ENCODE measurements at places on chromosomes 3 and 15.

DNA sequence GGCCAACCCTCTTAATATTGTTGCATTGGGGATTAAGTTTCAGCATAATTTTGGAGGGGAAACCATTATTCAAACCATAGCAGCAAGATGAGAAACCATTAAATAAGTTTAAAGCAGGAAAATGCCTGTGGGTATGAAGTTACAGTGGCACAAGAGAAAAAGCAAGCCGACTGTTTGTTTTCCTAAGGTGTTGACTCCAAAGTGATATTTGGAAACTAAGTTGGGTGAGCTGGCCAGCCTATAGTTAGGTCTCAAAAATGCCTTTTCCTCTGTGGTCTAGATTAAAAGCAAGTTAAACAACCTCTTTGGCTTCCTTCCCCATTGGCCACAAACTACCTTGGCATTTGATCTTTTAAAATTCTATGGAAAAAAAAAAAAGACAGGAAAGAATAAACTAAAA lies 419.8 kb upstream of the AZI2 start:
- no peak for DNase-seq

GRCh38 chr3:62672270-62672987 lies 202.8 kb downstream of the CADPS start:
- no peak for DNase-seq

- no peak for DNase-seq
Observed at GRCh38 chr3:53996141-53996874, 104.6 kb upstream of the SELENOK start.

DNA sequence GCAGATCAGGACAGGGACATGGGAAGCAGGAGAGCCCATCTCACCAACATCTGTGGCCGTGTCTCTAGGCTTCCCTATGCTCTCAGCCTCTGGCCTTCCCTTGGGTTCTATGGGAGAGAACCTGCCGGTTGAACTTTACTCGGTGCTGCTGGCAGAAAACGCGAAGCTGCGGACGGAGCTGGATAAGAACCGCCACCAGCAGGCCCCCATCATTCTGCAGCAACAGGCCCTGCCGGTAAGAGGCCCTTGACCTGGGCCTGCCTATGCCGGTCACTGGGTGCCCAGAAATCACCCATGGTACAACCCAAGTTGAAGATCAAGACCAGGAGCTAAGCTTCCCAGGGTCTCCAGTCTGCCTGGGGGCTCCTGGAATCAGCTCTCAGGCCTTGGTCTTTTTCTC lies 34.8 kb downstream of the CYP11A1 start:
- no peak for DNase-seq

DNA sequence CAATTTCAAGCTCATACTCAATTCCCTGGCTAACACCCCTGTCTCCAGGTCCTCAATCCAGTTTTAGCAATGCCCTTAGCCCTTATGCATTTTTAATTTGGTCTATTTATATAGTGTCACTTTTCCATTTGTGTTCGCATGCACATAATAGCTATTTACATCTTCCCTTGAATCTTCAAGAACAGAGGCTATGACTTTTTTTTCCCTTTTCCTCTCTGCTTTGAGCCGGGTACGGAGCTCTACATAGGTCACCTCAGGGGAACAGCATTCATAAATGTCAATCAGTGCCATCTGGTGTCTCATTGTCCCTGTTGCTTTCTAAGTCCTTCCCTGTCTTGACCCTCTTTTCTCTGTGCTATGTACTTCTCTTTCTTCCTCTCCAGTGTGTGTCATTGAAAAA lies 26.5 kb upstream of the ACTC1 start:
- DNase-seq, result no peak

DNA sequence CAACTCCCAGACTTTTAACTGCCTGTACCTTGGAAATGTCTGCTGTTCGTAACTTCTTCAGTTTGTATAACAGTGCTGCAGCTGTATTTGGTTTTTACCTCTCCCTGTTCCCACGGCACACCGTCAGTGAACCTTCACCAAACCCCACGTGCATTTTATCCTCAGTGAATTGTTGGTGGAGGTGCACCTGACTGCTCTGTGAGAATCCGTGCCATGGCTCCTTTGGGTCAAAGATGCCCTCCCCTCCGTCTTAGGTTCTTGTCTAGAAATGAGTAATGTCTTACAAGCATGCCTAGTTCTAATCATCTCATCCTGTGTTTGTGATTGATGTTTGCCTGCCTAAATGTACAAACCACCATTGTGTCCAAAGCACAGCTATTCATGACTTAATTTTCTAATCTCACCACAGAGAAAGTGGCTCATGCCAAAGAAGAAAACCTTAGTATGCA lies 28.2 kb downstream of the TPM1 start:
- DNase-seq, result no peak

- no peak for DNase-seq
Observed at GRCh38 chr3:147493666-147494065, 84.5 kb downstream of the ZIC1 start.

GRCh38 chr3:102240720-102241119 lies 194.1 kb upstream of the ZPLD1 start:
- DNase-seq, result no peak

DNA sequence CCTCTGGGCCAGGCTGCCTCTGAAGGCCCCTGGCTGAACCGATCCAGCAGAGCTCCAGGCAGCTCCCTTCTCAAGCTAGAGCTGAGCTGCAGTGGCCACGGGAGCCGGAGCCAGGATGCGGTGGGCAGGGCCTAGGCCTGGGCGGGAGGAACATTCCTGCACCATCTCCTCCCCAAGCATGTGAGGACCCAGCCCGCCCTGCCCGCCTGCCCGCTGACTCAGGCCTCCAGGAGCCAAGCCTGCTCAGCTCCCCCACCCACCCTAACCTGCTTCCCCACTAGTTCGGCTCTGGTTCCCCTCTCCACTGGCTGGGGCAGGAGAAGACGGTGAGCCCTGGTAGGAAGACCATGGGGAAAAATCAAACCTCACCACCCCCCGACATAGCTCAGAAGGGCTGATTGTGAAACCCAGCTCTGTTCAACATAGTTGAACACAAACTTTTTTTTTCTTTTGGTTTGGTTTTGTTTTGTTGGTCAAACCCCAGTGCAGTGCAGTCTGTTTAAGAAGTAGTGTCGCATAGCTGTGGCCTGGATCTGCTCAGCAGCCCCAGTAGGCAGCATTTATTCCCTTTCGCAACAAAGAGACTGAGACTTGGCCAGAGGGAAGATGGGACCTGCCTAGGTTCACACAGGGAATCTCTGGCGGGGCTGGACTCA lies 13.5 kb downstream of the SNX33 start:
- no peak for DNase-seq

GRCh38 chr15:94584833-94585244 lies 353.5 kb downstream of the MCTP2 start:
- DNase-seq, result peak; percentile 2

- no peak for DNase-seq
Observed at GRCh38 chr15:98727115-98728040, 79.0 kb downstream of the IGF1R start.

- DNase-seq, result no peak
Observed at GRCh38 chr15:61524086-61524485, 295.0 kb upstream of the RORA start.

- DNase-seq, result no peak
Observed at GRCh38 chr3:171379281-171379680, 80.9 kb downstream of the TNIK start.

DNA sequence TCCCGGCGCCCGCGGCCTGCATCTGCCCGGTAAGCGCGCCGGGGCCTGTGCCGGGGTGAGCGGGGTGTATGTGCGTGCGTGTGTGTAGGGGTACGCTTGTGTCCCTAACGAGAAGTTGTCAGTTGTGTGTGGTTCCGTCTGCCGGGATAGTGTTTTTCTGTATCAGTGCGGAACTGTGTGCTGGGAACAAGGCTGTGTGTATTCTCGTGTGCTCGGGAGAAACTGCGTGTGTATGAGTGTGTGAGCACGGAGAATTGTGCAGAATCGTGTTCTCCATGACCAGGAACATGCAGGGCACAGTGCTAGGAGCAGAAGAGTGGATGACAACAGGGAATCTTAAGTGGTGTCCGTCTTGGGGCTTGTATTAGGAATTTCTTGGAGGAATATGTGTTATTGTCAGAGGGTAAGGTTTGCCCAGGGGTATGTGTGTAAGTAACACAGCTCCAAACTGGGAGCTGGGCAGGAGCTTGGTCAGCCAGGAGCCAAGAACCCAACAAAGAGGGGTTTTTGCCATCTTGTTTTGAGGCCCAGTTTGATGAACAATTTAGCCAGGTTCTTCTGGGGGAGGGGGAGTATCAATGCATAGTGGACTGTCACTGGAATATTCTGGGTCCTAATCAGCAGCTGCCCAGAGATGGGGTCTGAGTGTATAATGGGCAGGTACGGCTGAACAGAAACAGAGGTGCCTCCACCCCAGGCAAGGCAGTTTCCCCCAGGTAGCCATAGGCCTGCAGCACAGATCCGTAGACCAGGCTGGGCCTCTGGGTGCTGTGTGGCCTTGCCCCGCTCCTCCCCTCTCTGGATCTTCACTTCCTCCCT lies 2.1 kb downstream of the ISL2 start:
- no peak for DNase-seq

GRCh38 chr3:25438791-25439555 lies 10.9 kb downstream of the RARB start:
- no peak for DNase-seq

DNA sequence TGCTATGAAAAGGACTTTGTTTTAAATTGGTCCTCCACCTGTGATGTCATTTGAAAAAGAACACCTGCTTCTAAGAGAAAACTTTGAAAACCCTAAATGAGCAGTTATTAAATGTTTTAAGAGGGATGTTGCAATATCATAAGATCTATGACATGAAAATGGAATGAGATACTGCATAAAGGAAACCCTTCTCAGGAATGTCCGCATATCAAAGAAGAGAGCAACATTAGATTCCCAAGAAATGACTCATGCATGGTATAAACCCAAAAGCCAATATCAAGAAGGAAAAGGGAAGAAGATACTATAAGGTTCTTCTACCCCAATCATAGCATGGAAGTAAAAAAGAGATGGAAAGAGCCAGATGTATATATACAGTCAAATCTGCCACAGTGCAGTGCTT lies 627.5 kb upstream of the LMCD1 start:
- DNase-seq, result no peak

DNA sequence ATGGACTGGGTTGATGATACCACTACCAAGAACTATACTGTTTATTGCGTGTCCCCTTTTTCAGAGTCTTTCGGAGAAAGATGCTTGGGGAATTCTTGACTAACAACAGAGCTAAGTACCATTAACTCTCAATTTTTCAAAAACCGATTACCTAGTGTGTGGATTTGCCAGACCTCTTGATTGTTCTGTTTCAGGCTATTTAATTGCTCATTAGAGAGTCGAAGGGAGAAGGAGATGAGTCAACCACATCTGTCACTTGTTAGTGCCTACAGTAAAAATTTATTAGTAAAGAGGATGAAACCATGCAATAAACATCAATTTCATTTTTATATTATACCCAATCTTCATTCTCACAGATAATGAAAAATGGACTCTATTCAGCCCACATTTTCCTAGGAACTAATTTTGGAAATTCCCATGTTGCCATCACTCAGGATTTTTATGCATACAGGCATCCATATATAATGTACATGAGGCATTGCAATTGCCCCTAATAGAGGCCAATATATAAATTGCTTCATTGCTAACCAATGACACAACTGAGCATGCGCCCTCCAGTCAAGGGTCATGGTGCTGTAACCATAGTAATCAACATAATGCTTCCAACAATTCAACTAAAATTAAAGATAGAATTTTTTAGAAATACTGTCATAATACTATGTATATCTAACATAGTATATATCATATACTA lies 541.7 kb downstream of the TBL1XR1 start:
- no peak for DNase-seq

DNA sequence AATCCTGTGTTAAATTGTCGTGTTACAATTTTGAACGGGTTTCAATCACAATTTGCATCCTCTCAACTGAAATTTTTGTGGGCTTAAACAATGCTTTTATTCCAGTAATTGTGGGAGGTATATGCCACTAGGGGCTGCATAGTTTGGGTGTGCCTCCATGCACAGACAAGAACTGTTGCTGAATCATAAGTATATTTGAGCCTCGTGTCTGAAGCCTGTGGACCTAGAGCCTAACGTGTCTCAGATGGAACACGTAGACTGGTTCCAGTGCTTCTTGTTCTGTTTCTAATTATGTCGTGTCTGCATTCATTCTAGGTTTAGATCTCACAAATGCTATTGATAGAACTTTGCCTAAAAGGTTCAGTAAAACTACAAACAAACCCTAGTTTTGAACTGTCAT lies 363.4 kb downstream of the RBMS3 start:
- no peak for DNase-seq

- DNase-seq, result no peak
Observed at GRCh38 chr15:34603095-34603494, 19.6 kb upstream of the GOLGA8B start.

GRCh38 chr3:136862617-136863322 lies 762 bp downstream of the NCK1 start:
- DNase-seq, result peak; percentile 10

GRCh38 chr3:169722724-169723123 lies 42.1 kb downstream of the TERC start:
- no peak for DNase-seq

GRCh38 chr15:36887214-36887961 lies 213.0 kb downstream of the MEIS2 start:
- DNase-seq, result no peak
